ENCODE measurements at places on chromosomes 5 and 9.

DNA sequence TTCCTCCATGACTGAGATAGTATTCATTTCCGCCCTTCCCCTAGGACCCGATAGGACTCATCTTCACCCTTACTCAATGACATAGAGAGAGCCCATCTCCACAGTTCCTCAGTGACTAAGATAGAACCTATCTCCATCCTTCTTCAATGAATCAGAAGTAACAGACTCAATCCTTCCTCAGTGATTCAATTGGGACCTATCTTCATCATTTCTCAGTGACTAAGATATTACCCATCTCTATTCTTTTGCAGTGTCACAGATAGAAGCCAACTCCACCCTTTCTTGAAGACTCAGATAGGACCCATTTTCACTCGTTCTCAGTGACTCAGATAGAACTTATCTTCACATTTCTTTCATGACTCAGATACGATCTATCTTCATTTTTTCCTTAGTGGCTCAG is 164.6 kb downstream of the FBXO4 start:
- no peaks in the 10 kb centered on the region for H3K4me1 ChIP-seq
- H3K4me3 ChIP-seq, result no peak overlapping the region
- no peak overlapping the region for H3K27ac ChIP-seq
- H3K36me3 ChIP-seq, result no peaks in the 10 kb centered on the region
- H3K27me3 ChIP-seq, result no peaks in the 10 kb centered on the region
- no peak for DNase-seq

- H3K27ac ChIP-seq, result no peak overlapping the region
- no peak overlapping the region for H3K4me3 ChIP-seq
- no peaks in the 10 kb centered on the region for H3K36me3 ChIP-seq
- no peaks in the 10 kb centered on the region for H3K4me1 ChIP-seq
- H3K27me3 ChIP-seq, result no peaks in the 10 kb centered on the region
- DNase-seq, result no peak
These were observed 19.9 kb downstream of the MACROH2A1 start for GRCh38 chr5:135379046-135379654.

GRCh38 chr9:136665111-136665703 is 2.5 kb downstream of the EGFL7 start:
- no peaks in the 10 kb centered on the region for H3K27me3 ChIP-seq
- H3K4me1 ChIP-seq, result no peaks in the 10 kb centered on the region
- no peak overlapping the region for H3K27ac ChIP-seq
- DNase-seq, result no peak
- H3K4me3 ChIP-seq, result peak overlapping the region; percentile 36

DNA sequence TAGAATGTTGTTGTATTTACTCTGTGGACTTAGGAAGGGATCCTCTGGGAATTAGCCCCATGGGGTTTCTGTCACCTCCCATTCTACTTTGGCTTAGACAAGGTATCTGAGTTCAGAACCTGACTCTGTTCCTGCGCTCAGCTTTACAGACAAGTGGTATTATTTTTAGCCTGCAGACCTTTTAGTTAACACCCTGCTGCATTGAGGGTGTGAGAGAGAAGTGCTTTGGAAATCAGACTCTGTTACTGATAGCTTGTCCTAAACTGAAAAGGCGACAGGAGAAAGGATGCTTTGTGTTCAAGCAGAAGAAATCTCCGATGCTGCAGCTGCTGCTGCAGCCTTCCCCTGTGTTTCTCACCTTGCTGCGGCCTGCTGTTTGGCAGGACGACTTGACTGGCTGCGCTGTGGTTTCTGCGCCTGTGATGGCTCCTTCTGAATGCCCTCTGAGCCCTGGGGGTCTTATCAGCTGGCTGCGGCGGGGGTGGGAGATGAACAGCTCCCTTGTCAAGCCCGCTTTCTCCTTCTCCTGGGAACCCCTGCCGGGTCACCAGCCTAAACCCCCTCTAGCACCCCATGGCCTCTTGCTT is 61.9 kb downstream of the PGM5 start:
- no peak overlapping the region for H3K27ac ChIP-seq
- H3K4me3 ChIP-seq, result no peak overlapping the region
- no peak for DNase-seq
- no peaks in the 10 kb centered on the region for H3K4me1 ChIP-seq

- no peak for DNase-seq
- no peak overlapping the region for H3K4me3 ChIP-seq
- H3K27me3 ChIP-seq, result no peaks in the 10 kb centered on the region
- H3K4me1 ChIP-seq, result no peaks in the 10 kb centered on the region
- no peaks in the 10 kb centered on the region for H3K36me3 ChIP-seq
These were observed 45.3 kb downstream of the FNIP1 start for GRCh38 chr5:131751506-131751905.

Data from H1 (cell line).